ENCODE measurements at places on chromosomes 4 and X.

GRCh38 chr4:106038012-106038411 is 142.7 kb downstream of the NPNT start:
- DNase-seq: no peak

DNA sequence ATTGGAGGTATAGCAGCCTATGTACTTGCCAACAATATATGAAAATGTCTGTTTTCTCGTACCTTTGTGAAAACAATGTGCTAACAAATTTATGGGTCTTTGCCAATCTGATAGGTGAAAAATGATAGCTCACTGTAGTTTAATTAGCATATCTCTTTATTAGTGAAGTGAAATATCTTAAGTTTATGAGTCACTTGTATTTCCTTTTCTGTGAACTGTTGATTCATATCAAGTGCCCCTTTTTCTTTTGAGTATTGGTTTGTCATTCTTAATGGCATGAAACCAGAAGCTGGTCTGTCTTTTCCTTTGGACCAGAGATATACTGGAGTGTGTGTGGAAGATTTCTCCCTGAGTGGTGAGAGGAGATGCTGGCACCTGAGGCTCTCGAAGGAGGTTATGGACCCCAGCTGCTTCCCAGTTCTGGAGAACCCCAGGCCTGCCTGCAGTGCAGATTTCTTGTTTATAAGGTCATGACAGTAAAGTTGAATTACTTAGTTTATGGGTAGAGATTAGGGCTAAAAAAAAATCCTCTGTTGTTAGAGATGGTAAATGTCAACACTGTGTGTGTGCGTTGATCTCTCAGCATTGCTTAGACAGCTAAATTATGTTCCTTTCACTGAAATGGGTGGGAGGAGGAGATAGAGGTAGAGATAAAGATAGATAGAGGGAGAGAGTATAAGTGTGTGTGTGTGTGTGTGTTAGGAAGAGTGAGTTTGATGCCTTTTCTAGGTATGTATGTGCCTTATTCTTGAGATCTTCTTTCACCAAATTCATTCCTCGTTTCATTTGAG is 89.9 kb downstream of the REPS2 start:
- DNase-seq: no peak

DNA sequence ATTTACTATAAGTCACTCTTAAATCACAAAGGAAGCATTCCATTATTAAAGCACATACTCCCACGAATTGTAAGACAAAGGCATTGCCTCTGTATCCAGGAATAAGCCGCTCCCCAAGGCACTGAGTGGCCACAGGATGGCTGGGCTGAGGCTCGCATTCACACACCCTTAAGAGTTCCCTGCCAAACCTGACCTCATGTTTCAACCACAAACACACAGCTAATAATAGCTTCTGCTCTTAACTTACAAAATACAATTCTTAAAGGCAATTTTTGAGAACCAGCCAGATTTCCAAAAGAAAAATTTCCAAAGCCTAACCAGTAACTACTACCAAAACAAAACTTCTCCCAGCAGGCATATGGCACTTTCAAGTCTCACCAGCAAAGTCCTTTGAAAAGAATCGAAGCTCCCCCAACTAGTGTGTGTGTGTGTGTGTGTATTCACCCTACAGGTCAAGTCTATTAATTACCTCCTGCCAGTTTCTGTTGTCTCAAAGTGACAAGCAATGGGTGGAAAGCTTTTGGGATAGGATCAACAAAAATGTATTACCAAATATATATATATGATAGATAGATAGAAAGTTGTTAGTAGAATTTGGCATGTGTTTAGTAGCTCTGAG is 36.0 kb downstream of the ARHGAP6 start:
- no peak for DNase-seq

DNA sequence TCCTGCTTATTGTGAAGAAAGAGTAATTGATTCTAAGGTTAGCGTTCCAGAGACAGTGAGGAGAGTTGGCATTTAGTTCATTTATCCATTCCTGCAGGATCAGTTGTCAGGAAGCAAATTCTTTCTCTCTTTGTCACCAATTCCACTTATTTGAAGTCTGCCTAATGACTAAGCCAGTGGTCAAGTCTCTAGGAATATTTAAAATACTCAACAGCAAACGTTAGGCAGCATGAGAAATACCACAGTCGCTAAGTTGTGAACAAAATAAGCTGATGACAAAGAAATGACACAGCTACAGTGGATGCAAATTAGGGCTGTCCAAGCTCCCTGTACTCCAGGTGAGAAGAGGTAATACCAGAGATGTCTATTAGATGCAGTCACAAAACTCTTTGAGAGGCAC is 6.6 kb upstream of the MAGEB17 start:
- DNase-seq: no peak

- DNase-seq: no peak
Observed at GRCh38 chr4:48403779-48404178, 62.5 kb downstream of the SLAIN2 start.

DNA sequence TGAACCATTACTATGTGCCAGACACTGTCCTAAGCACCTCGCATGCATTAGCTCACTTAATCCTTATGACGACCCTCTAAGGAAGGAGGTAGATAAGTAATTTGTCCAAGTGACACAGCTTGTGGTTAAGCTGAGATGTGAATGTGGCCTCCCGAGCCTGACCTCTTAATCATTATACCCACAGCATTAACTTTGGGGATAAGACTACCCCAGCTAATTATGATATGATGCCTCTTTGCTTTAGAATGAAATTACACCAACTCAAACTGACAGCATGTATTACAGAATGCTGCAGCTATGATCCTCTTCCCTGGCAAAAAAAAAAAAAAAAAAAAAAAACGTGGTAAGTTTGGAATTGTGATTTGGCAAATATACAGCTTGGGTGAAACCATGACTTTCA is 53.5 kb downstream of the APBB2 start:
- no peak for DNase-seq

GRCh38 chr4:103892586-103892985 is 172.8 kb upstream of the TACR3 start:
- DNase-seq: no peak

- no peak for DNase-seq
Observed at GRCh38 chr4:40471923-40472322, 136.8 kb downstream of the CHRNA9 start.

DNA sequence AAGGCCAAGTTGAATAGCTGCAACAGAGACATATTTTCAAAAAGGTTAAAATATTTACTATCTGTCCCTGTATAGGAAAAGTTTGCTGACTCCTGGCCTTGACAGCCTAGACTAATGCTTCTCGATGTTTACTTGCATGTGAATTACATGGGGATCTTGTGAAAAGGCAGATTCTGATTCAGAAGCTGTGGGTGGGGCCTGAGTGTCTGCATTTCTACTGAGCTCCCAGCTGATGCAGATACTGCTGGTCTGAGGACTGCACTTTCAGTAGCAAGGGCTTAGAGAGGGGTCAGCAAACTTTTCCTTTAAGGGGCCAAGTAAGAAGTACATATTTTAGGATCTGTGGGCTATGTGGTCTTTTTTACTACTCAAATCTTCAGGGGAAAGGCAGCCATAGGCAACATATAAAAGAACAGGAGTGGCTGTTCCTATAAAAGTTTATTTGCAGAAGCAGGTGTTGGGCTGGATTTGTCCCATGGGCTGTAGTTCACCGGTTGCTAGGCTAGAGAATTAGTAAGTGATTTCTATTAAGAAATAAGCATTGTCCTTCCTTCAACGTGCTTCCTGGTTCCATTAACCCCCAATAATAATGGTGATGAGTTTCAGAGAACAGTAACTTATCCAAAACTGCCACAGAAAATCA is 97.2 kb upstream of the PDE5A start:
- no peak for DNase-seq

- no peak for DNase-seq
Observed at GRCh38 chrX:153873282-153874084, 12.5 kb downstream of the L1CAM start.

DNA sequence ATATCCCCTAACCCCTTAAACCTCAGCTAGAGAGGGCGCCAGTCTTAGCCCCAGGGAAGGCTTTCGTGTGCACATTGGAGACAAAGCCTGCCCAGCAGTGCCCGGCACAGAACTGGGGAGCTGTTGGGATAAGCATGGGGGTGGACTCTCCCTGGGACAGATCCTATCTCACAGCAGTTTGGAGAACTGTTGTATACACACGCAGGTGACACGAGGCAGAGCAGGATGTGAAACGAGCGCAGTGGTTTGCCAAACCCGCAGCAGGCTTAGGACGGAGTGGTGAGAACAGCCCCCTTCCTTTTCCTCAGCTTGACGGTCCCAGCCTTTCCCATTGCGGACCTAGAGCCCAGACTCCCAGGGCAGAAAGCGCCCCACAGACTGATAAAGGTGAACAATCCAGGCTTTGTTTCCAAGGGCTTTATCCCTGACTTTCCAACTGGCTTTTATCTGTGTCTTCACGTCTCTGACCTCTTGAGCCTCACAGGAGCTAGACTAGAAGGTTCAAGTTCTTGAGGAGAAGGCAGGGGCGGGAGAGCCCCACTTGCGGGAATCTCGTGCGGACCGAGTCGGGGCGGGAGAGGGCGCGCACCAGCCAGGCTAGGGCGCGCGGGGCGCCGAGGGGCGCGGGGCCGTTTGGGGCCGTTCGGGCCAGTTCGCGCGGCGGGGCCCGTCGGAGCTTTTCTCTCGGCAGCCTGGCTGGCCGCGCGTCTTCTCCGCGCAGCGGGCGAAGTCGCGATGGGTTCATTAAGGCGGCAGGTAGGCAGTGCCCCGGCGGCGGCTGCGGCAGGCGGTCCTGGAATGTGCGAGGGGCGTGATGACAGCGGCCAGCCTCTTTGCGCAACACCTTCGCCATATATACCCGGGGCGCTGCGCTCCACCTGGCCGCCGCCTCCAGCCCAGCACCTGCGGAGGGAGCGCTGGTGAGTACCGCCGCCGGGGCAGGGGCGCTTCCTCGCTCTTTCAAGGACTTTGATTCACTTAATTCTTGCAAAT is at the start of gene SLC34A2:
TSS of gene SLC34A2 (plus strand) at position 881 of the 993 bp plus-strand sequence. CDS start 6,650 bp downstream, outside the sequence.
- DNase-seq: peak; percentile 18
